ENCODE measurements at places on chromosomes 4 and X.
A peak's percentile ranks its signal among the peaks of the same experiment; 100 is the strongest.

- no peak for DNase-seq
- H3K27me3 ChIP-seq: no peaks in the 10 kb centered on the region
- peak overlapping the region; percentile 86 for H3K27ac ChIP-seq
- H3K4me1 ChIP-seq: peaks cover 29% of the 10 kb centered on the region
- H3K4me3 ChIP-seq: no peak overlapping the region
- peaks cover 34% of the 10 kb centered on the region for H3K36me3 ChIP-seq
These were observed 142.2 kb downstream of the SOWAHB start for GRCh38 chr4:76755756-76756155.

- H3K4me1 ChIP-seq: no peaks in the 10 kb centered on the region
- no peaks in the 10 kb centered on the region for H3K36me3 ChIP-seq
- no peak overlapping the region for H3K4me3 ChIP-seq
- H3K27ac ChIP-seq: no peak overlapping the region
These were observed 19.5 kb downstream of the PJA1 start for GRCh38 chrX:69145714-69146113.

- no peak overlapping the region for H3K4me3 ChIP-seq
- H3K4me1 ChIP-seq: no peaks in the 10 kb centered on the region
- no peak overlapping the region for H3K27ac ChIP-seq
- H3K27me3 ChIP-seq: no peaks in the 10 kb centered on the region
These were observed 84.9 kb downstream of the DMD start for GRCh38 chrX:33126469-33126868.

GRCh38 chr4:173415092-173415491 lies 16.2 kb upstream of the SCRG1 start:
- H3K4me3 ChIP-seq: no peak overlapping the region
- no peaks in the 10 kb centered on the region for H3K27me3 ChIP-seq
- no peak overlapping the region for H3K27ac ChIP-seq
- H3K36me3 ChIP-seq: no peaks in the 10 kb centered on the region
- peaks cover 10% of the 10 kb centered on the region for H3K4me1 ChIP-seq

DNA sequence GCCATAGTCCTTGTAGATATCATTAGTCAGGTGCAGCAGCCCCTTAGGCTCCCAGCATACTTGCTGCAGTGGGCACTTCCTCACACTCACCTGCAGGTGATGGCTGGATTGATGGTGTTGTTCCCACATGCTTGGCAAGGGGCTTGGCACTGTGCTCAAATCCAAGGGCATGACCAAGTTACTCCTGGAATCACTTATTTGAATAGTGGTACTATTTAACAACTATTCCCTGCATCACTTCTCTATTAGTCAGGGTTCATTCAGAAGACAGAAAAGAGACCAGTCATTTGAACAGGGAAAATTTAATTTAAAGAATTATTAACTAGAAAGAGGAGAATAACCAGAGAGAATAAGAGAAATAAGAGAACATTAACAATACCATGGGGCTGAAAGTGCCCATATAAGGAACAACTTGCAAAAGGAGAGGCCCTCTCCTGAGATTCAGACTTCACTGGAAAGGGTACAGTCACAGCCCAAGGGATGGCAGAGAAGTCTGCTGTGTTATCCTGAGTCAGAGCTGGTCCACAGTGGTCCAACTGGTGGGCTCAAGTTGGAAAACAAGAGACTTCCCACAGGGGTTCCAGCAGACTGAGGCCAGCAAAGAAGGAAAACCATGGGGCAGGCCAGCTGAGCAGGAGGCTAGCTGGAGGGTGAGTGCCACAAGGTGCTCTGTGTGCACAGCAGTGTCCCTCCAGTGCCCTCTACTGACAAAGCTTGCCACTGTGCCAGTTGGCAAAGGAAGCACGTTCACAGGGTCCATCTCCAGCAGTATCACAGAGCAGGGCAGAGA lies 9.8 kb downstream of the SPP1 start:
- H3K4me3 ChIP-seq: no peak overlapping the region
- no peaks in the 10 kb centered on the region for H3K4me1 ChIP-seq
- DNase-seq: no peak
- no peaks in the 10 kb centered on the region for H3K27me3 ChIP-seq

GRCh38 chr4:163654621-163655020 lies 160.1 kb downstream of the TMA16 start:
- H3K27ac ChIP-seq: no peak overlapping the region
- no peak for DNase-seq
- no peaks in the 10 kb centered on the region for H3K27me3 ChIP-seq
- H3K4me3 ChIP-seq: no peak overlapping the region
- H3K4me1 ChIP-seq: no peaks in the 10 kb centered on the region

GRCh38 chr4:173752610-173753230 lies 222.7 kb upstream of the HAND2 start:
- no peak overlapping the region for H3K4me3 ChIP-seq
- no peak overlapping the region for H3K27ac ChIP-seq
- H3K36me3 ChIP-seq: no peaks in the 10 kb centered on the region
- H3K4me1 ChIP-seq: no peaks in the 10 kb centered on the region

- peak overlapping the region; percentile 5 for H3K27ac ChIP-seq
- H3K4me1 ChIP-seq: peaks cover 3% of the 10 kb centered on the region
- peak overlapping the region; percentile 88 for H3K4me3 ChIP-seq
- no peaks in the 10 kb centered on the region for H3K36me3 ChIP-seq
These were observed 7.3 kb upstream of the GSX2 start for GRCh38 chr4:54092405-54093323.

DNA sequence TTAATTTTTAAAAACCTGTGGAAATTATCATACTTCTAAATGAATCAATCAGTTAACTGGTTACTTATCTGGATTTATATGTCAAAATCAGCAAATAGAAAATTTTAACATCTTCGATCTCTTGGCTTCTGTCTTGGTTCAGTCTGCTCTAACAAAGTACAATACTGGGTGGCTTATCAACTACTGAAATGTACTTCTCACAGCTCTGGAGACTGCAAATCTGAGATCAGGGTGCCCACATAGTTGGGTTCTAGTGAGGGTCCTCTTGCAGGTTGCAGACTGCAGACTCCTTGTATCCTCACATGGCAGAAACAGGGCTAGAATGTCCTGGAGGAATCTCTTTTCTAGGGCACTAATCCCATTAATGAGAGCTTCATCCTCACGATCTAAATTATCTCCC lies 1851.6 kb upstream of the TENM3 start:
- H3K27me3 ChIP-seq: no peaks in the 10 kb centered on the region
- DNase-seq: no peak
- H3K4me3 ChIP-seq: no peak overlapping the region
- H3K36me3 ChIP-seq: no peaks in the 10 kb centered on the region
- H3K27ac ChIP-seq: no peak overlapping the region

DNA sequence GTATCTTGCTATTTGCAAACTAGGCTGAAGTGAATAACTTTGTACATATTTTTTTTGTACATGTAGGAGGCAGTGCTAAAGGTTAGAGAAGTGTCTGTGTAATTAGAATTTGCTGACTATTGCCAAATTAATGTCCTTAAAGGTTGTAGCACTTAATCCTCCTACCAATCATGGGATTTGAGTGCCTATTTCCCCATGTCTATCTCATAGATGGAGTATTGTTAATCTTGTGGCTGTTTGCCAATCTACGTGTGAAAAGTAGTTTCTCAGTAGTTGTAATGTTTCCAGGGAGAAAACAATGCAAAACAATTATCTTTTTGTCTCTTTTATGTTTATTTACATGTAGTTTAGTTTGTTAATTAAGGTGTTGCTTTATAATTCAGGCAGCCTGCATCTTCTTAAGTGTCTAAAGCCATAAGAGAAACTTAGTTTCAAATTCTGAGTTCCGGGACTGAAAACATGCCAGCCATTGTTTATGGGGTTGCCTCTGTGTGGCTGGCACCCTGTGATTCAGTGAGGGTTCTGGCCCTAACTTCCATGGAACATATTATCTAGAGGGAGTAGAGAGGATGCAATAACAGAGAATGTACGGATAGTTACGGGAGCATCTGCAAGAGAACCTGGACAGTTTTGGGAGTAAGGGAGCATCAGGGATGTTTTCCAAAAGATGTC lies 142.4 kb downstream of the KLHL8 start:
- no peaks in the 10 kb centered on the region for H3K36me3 ChIP-seq
- H3K4me1 ChIP-seq: peaks cover 76% of the 10 kb centered on the region
- peak overlapping the region; percentile 69 for H3K27ac ChIP-seq
- no peaks in the 10 kb centered on the region for H3K27me3 ChIP-seq
- no peak for DNase-seq
- no peak overlapping the region for H3K4me3 ChIP-seq

DNA sequence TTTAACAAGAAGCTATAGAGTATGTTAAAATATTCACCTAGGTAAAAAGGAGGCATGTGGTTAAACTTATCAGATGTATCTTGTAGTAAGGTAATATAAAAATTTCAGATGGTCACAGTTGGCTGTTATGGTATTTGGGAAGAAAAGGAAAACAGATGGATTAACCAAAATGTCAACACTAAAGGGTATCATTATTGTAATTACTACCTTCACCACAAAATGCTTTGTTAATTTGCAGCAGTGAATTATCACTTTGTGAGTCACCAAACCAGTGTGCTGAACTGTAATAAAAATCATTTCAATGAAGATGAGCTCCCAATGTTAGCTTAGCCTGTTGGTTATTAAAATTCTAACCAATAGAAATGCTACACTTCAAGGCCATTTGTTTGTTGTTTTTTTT lies 233.9 kb downstream of the RPA4 start:
- H3K4me1 ChIP-seq: no peaks in the 10 kb centered on the region
- H3K27me3 ChIP-seq: no peaks in the 10 kb centered on the region
- no peaks in the 10 kb centered on the region for H3K36me3 ChIP-seq
- DNase-seq: no peak
- H3K4me3 ChIP-seq: no peak overlapping the region

DNA sequence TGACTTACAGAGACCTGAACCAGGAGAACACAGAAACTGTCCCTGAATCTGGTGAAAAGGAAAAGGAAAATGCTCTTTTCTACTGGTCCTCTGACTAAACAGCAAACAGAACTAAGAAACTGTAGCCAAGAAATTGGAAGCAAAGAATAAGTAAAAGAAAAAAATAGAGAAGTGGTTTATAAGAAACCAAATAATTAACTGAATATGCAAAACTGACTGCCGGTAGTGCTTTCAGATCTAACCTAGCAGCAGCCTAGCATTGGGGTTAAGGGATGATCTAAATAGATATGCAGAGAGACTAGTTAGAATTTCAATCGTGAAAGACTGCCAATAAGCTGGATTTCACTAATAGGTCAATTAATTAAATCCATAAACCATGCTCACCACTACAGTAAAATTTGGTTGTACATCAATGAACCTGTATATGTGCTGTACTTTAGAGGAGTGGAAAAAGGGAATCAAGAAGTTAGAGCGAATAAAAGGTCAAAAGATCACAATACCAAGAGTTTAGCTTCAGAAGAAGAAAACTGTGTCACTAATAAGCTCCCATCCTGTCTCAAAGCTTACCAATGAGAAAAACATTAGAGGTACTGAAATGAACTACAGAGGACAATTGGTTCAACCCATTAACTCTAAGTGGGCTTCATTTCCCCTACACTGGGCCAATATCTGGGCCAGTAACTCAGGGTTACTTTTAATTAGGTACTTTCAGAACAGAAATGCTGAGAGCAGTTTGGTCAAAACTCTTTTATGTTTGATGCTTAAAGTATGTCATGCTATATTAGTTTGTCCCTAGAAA lies 53.6 kb downstream of the KLHL13 start:
- DNase-seq: no peak
- no peaks in the 10 kb centered on the region for H3K4me1 ChIP-seq
- no peaks in the 10 kb centered on the region for H3K27me3 ChIP-seq
- no peaks in the 10 kb centered on the region for H3K36me3 ChIP-seq
- no peak overlapping the region for H3K4me3 ChIP-seq
- H3K27ac ChIP-seq: no peak overlapping the region

GRCh38 chr4:183758061-183758757 lies 99.1 kb downstream of the TRAPPC11 start:
- H3K36me3 ChIP-seq: no peaks in the 10 kb centered on the region
- no peak overlapping the region for H3K27ac ChIP-seq
- H3K4me3 ChIP-seq: no peak overlapping the region
- DNase-seq: no peak
- H3K27me3 ChIP-seq: no peaks in the 10 kb centered on the region

DNA sequence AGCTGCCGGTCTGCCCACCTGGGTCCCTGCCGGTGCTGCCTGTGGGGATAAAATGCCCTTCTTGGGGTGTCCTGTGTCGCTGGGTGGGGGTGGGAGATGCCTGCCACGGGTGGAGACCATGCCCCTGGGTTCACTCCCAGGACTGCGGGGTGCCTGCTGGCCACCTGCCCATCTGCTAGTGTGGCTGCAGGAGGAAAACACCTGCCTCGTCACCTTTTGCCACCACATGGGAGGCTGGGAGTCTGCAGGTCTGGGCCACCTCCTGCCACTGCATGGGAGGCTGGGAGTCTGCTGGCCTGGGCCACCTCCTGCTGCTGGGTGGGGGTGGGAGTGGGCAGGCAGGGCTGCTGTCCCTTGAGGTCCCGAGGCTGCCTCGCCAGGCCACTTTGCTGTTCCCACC lies 58.8 kb upstream of the AFAP1 start:
- no peak overlapping the region for H3K27ac ChIP-seq
- no peaks in the 10 kb centered on the region for H3K4me1 ChIP-seq
- no peaks in the 10 kb centered on the region for H3K27me3 ChIP-seq
- no peak for DNase-seq
- H3K36me3 ChIP-seq: no peaks in the 10 kb centered on the region

DNA sequence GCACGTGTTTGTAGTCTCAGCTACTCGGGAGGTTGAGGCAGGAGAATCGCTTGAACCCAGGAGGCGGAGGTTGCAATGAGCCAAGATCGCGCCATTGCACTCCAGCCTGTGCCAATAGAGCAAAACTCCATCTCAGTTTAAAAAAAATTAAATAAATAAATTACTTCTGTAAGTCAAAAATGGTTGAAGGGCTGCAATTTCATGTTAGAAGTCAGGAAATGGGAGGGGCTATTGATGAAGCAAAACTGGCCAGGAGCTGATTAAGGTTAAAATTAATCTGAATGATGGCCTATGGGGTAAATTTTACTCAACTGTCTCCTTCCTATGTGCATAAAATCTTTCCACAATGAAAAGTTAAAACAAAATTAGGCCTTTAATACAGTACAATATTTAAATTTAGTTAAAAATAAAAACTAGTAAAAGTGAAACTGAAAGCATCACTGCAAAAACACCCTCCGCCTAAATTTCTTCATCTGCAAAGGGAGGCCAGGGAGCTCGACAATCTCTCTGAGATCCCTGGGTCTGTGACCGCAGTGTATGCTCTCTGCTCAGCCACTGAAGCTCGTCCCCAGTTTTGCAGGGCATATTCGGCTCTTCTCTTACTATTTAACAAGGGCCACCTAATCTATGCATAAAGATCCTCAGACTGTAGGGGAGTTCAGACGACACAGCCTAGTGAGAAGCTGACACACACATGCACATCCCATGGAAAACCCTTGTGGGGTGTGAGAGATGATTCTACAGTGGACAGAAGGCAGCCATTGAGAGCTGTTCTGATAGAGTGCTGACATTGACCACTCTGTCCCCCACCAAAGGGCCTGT lies 57.2 kb downstream of the IRF2 start:
- H3K36me3 ChIP-seq: peaks cover 18% of the 10 kb centered on the region
- H3K27ac ChIP-seq: peak overlapping the region; percentile 54
- H3K4me1 ChIP-seq: peaks cover 10% of the 10 kb centered on the region
- no peaks in the 10 kb centered on the region for H3K27me3 ChIP-seq
- H3K4me3 ChIP-seq: peak overlapping the region; percentile 62

- no peak overlapping the region for H3K27ac ChIP-seq
- no peaks in the 10 kb centered on the region for H3K36me3 ChIP-seq
- H3K4me1 ChIP-seq: no peaks in the 10 kb centered on the region
- DNase-seq: no peak
These were observed 39.8 kb upstream of the POF1B start for GRCh38 chrX:85419293-85419692.

- no peaks in the 10 kb centered on the region for H3K27me3 ChIP-seq
- no peaks in the 10 kb centered on the region for H3K4me1 ChIP-seq
- no peak for DNase-seq
- H3K36me3 ChIP-seq: no peaks in the 10 kb centered on the region
These were observed 85.9 kb upstream of the FAM47A start for GRCh38 chrX:34218063-34218462.

Data from thoracic aorta (tissue), 2 donors.